Stomach (tissue), 19 donors: ENCODE measurements at places on chromosomes 2 and 18. TPM values are rescaled to one million over a fixed set of nuclear protein-coding genes. Genes with fewer than 3 reads are reported as not detected.

CROCC2 gene
- not detected for polyA plus RNA-seq

PELI1 gene
- polyA plus RNA-seq: 6.9 TPM

CPLX4 gene
- polyA plus RNA-seq: not detected

GRCh38 chr2:23367760-23368159, 17.2 kb upstream of the KLHL29 start:
- no peak overlapping the region for H3K27ac ChIP-seq
- no peaks in the 10 kb centered on the region for H3K27me3 ChIP-seq
- H3K4me1 ChIP-seq: no peaks in the 10 kb centered on the region
- no peak for DNase-seq

DNA sequence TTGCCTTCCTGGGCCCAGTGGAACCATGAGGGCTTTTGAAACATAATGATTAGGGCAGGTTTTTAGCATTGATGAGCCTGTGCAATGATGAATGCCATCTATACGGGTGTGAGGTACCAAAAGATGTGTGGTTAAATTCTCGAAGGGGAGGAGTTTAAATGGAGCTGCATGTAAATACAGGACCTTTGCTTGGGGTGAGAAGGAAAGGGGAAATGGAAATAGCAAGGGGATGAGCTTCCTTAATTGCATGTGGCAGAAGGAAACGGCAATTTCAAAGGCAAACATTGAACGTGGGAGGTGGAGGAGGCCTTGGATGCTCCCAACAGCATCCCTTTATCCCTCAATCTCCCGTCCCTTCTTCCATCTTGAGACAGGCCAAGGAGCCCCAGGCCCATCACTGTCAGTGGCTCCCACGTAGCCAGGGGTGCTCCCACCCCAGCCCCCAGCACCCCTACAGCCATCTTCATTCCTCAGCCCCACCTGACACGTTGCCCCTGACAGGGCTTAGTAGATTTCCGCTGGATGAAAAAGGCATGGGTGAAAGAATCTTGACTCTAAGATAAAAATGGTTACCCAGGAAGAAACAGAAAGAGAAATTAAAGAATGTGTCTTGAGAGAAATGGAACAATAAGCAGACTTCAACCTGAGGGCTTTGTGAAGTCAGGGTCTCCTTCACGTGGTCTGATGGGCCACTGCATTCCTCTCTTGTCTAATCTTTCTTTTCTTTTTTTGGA, 32.5 kb downstream of the INPP5D start:
- no peak overlapping the region for H3K4me3 ChIP-seq
- no peak for DNase-seq
- no peaks in the 10 kb centered on the region for H3K27me3 ChIP-seq

DNA sequence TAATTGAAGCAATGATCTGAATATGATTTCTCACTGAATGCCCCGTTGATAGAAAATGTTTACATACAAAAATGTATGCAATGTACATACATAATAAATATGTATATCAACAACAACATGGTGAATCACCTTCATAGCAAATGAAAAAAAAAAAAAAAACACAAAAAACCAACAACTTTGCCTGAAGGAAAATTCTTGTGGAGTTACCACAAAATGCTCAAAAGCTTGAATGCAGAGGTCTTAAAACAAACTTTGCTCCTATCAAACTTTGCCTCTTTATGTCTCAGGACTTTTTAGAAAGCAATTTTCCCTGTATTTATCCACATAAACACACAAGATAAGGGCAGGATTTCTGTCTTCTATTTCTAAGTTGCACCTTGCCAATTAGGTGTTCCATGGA, 92.9 kb upstream of the SIX2 start:
- no peaks in the 10 kb centered on the region for H3K4me1 ChIP-seq
- no peaks in the 10 kb centered on the region for H3K27me3 ChIP-seq
- H3K27ac ChIP-seq: no peak overlapping the region
